ENCODE measurements at places on chromosomes 1 and 21.

- no peak for DNase-seq
Measured at GRCh38 chr1:226654046-226654667, 84.9 kb downstream of the ITPKB start.

DNA sequence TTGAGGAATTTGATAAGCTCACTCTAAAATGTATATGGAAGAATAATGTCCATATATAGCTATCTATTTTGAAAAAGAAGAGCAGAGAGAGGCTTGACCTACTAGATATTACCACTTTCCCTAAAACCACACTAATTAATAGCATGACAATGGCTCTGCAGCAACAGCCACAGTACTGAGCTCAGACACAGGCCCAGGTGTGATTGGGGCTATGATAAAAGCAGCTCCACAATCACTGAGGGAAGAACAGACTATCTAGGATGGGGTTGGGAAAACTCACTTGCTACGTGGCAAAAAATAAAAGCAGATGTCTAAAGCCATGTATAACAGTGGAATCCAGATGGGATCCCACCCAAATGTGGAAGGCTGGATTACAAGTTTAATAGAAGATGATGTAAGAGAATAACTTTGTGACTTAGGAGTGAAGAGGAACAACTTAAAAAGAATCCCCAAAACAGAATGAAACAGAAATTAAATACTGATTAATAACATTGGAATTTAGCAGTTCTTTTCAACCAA is 80.8 kb upstream of the RAB4A start:
- DNase-seq = no peak

GRCh38 chr1:83761167-83762038 is 237.5 kb downstream of the TTLL7 start:
- DNase-seq = peak; percentile 5

- peak; percentile 63 for DNase-seq
Measured at GRCh38 chr1:74689621-74690363, 16.2 kb upstream of the ERICH3 start.

- no peak for DNase-seq
Measured at GRCh38 chr1:207097871-207098324, 6.1 kb upstream of the C4BPA start.

DNA sequence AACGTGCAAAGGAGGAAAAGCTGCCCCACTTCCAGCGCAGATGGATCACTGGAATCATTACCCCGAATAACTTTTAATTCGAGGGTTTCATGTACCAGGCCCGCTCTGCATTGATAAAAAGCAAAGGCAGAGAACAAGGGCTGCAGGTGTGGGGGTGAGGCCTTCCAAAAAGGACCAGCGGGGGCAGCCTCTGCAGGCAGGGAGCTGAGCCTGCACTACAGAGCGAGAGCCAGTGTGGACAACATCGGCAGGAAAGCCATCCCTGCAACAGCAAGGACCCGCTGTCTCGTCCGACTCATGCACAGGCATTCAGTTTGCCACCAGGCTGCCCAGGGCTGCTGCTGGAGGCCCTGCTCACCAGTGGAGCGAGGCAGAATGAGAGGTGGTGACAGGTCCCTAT is 27.1 kb upstream of the AJAP1 start:
- DNase-seq = no peak

Data from NB4 (cell line).